ENCODE measurements at places on chromosomes 5 and 9. TPM values are rescaled to one million over a fixed set of nuclear protein-coding genes. Genes with fewer than 3 reads are reported as not detected.

- H3K27ac ChIP-seq: no peak overlapping the region
- H3K4me3 ChIP-seq: no peak overlapping the region
- DNase-seq: no peak
- H3K27me3 ChIP-seq: peaks cover 9% of the 10 kb centered on the region
- H3K36me3 ChIP-seq: no peaks in the 10 kb centered on the region
- H3K4me1 ChIP-seq: no peaks in the 10 kb centered on the region
These were observed 106.0 kb downstream of the ENC1 start for GRCh38 chr5:74534397-74535129.

- H3K27me3 ChIP-seq: no peaks in the 10 kb centered on the region
- no peak overlapping the region for H3K4me3 ChIP-seq
- no peak overlapping the region for H3K27ac ChIP-seq
These were observed 108.3 kb upstream of the KIF2A start for GRCh38 chr5:62197697-62198096.

The PNPLA7 gene
- total RNA-seq: 3.2 TPM

The PCDHA13 gene
- not detected for total RNA-seq
